ENCODE measurements at places on chromosomes 2 and 18.

DNA sequence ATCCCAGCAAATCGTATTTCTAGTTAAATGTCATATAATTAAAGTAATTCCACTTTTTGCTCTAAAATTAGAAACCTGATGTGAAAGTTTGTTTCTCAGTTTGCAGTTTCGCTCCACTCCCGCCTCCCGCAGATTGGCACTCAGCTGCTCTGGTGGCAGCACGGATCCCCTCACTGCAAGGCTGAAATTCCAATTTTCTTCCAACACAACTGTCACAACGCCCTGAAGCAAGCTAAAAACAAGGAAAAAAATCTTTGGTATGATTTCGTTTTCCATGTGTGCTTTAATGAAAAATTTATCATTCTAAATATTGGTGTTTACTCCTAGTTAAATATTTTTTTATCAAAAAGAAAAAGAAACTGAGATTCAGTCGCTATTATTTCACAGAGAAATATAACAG, 38.5 kb downstream of the FTCDNL1 start:
- DNase-seq: no peak

GRCh38 chr2:234395891-234396420, 100.9 kb downstream of the ARL4C start:
- no peak for DNase-seq

DNA sequence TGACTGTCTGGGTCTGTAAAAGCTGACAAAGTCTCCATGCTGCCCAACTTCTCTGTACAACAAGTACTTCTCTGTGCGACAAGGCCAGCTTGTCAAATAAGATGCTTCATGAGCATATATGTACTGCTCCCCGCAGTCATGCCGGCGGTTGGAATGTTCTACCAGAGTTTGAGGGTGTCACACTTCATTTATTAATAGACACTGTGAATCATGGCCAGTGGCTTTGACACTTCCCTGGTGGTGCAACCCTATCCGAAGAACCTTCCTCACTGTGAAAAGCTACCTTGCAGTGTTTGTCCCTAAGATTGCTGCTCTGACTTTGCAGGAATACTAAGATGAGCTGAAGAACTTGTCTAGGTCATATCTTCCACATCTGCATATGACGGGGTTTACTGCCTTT, 120.9 kb upstream of the NRP2 start:
- no peak for DNase-seq

GRCh38 chr2:218879776-218880101, 913 bp upstream of the WNT10A start:
- no peak for DNase-seq

DNA sequence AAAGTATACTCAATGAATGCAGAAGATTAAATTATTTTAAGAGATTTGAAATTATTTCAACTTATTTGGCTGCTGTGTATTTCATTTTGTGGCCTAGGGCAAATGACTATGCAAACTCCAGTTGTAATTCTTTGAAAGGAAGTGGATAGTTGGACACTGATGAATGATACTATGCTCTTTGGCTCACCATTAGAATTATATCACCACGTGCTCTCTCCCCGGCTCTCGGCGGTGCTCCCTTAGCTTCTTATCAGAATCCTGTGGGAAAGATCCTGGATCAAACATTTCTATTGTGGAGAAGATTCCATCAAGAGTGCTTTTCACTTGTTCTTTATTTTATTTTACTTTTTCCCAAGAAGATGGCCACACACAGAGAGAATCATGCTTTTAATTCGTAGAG, 55.2 kb downstream of the ADCYAP1 start:
- DNase-seq: no peak

DNA sequence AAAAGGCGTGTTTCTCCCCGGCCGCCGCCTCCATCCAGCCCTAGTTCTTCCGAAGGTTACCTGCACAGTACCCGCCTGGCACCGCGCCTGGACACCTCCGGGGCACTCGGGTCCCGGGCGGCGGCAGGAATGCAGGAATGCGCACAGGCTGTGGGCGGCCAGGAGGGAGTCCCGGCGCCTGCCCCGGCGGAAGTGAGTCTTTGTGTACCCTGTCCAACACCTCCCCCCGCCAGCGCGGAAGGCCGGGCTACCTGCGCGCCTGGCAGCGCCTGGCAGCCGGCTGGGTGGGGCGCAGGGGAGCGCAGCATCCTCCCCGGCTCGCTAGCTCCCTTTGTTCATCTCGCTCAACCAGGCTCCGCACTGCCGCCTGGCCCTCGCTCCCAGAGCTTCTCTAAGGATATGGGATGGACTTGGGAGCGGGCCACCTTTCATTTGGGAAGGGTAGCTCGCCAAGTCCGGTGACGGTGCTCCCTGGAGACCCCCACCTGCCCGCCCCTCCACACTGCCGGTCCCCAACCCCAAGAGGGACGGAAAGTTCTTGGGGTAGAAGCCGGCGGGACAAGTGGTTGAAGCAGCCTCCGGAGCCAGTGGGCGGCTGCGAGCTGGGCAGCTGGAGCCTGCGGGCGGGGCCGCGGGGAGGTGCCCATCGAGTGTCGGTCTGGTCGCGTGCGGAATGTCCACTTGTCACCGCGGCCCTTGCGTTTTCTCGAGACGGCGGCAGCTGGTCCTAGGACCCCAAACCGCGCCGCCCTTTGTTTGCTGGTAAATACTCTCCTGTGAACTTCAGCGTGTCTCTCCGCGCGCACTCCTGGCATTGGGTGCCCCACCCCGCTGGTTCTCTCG, 1.2 kb upstream of the ST6GAL2 start:
- no peak for DNase-seq

- DNase-seq: no peak
These were observed 25.5 kb upstream of the ONECUT2 start for GRCh38 chr18:57409650-57410049.

GRCh38 chr2:198297350-198297749, 493.0 kb downstream of the PLCL1 start:
- no peak for DNase-seq

DNA sequence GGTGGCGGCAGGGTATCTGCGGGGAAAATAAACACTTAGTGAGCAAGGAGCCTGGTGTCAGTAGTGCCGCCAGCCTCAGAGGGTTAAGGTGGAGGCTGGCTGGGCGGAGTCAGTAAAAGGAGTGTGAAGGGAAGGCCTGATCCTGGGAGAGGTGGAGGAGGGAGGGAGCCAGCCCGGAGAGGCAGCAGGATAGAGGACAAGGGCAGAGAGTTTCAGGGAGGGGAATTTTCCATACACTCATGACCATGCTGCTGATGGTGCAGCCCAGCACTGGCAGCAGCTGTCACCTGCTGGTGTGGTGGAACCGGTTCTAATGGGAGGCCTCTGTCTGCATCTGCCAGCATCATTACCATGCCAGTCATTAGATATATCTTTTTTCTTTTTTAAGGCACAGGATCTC, 2.0 kb upstream of the TEX44 start:
- DNase-seq: no peak

DNA sequence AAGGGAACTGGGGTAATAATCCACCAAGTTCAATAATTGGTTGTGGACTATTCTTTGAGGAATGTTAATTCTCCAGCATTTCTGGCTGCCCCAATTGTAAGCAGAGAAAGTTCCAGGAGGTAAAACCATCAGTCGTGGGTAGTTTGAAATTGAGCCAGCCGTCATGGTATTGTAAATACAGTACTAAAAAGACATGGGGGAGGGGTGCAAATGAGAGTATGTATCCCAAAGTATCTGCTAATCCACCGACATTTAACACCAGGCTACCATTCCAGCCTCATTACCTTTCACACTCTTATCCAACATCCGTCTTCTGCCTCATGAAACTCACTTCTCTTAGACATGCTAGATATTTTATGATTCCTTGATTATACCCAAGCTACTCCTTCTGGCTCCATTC, 507.9 kb downstream of the ERBB4 start:
- DNase-seq: no peak

- no peak for DNase-seq
These were observed at the start of gene CSRNP3 for GRCh38 chr2:165469417-165469816. TSS of gene CSRNP3 (plus strand) at chr2:165469698. CDS start at chr2:165595066, 125,368 bp downstream.

GRCh38 chr2:15747603-15748471, 156.2 kb downstream of the DDX1 start:
- DNase-seq: no peak

DNA sequence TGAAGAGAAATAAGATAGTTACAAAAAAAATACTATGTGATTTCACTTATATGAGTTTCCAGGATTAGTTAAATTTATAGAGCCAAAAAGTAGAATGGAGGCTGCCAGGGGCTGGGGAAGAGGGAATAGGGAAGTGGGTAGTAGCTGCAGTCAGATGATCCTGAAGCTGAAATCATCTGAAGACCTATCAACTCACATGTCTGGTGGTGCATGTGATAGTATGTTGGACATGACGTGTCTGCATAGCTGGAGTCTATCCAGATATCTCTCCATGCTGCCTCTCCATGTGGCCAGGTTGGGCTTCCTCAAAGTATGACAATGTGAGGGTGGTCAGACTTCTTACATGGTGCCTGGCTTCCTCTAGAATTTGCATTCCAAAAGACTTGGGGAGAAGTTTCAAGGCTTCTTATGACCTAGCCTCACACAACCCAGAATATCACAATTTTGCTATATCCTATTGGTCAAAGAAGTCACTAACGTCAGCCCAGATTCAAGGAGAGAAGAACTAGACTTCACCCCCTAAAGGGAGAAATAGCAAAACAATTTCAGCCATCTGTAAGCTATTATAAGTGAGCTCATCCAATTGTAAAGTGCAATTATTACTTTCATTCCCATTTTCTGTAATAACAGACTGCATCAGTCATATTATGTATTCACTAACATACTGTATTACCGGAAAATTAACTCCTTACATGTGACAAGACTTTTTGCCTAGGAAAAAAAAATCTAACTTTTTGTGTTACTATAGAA, 14.0 kb upstream of the ZNF396 start:
- no peak for DNase-seq

DNA sequence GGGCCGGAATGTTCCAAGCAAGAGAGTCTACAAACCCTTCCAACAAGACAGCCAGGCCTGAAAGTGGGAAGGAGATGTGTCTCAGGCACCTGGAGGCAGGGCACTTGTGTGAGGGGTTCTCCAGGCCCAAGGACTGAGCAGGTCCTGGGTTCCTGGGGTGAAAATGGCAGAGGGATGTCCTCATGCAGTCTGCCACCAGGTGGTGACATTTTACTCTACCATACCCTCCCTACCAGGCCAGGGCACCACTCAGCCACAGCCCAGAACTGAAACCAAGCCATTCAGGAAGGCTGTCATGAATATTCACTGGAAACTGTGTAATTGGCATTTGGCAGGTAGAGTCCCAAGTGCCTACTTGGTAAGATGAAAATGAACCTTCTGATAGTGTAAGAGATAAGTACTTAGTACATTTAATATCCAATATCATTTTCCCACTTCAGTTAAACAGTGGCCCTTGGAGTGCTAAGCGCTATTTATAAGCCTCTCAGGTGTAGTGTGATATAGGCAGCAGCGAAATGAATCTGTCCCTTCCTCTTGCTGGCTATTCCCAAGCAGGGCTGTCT, 185.1 kb downstream of the MYO5B start:
- peak; percentile 35 for DNase-seq

GRCh38 chr2:241659150-241659739, 21.8 kb downstream of the ATG4B start:
- peak; percentile 50 for DNase-seq

DNA sequence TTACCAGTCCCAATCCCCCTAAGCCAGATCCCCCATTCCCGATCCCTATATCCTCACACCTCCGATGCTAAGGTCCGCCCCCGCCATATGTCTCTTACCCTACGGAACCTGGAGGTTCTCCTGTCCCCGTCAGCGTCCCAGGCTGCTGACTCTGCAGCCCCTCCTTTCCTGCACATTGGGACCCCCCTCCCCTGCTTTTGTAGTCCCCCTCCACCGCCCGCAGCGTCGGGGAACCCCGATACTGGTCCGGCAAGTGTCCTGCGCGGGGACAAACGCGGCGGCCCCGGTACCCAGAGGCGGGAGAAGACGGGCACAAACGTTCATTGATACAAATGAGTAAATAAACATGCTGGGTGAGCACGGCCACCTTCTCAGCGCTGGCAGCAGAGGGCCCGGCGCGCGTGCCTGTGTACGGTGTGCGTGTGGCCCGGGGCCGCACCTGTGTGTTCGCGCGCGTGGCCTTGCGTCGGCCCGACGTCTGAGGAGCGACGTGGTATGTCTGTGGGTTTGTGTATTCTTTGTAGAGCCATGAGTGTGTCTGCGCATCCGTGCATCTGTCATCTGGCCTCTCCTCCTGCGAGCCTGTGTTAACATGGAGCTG, 2.0 kb upstream of the CYP26B1 start:
- DNase-seq: peak; percentile 21

- no peak for DNase-seq
These were observed 50.8 kb upstream of the UGP2 start for GRCh38 chr2:63790906-63791305.

DNA sequence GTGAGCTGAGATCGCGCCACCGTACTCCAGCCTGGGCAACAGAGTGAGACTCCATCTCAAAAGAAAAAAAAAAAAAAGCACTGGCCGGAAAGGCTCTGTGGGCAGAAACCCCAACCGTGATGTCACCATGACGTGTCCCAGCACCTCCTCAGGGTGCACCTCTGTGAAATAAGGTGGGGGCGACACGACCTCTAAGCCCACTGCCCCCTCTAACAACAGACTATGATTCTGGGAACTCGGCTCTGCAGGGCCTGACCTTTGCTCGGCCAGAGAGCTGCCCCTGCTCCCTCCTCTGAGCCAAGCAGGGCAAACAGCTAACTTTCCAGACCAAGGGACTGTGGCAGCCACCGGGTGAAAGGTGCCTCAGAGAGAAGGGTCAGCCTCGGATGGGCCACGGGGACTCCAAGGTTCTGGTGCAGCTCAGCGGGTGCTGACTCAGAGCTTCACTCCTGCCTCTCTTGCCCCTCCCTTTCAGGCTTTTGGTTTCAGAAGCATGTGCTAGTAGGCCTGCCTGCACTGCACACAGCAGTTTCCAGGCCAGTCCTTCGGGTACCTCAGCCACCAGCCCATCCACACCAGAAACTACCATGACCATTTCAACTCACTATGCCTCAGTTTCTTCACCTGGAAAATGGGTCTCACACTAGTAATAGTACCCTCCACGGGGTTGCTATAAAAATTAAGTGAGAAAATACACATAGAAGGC, 8.0 kb downstream of the TMBIM1 start:
- peak; percentile 69 for DNase-seq

- no peak for DNase-seq
These were observed 31.9 kb downstream of the ADI1 start for GRCh38 chr2:3487432-3487831.

DNA sequence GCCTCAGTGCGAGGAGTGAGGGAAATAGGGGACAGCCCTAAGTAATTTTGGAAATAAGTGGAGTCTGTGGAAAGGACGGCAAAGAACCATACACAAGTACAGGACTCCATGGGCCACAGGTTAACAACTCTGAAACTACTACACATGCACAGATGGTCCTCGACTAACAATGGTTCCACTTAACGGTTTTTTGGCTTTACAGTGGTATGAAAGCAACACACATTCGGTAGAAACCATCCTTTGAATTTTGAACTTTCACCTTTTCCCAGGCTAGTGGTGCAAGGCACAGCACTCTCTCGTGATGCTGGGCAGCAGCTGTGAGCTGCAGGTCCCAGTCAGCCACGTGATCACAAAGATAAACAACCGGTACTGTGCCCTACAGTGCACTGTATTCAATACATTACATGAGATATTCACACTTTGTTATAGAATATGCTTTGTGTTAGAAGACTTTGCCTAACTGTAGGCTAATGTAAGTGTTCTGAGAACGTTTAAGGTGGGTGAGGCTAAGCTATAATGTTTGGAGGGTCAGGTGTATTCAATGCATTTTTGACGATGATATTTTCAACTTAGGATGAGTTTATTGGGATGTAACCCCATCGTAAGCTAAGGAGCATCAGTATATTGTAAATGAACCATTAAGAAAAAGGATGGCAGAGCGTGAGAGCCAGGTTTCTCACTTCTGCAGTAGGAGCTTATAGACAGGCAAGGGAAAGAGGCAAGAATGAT, 44.6 kb downstream of the TBC1D8 start:
- DNase-seq: no peak

All from activated CD4-positive, alpha-beta T cell treated with anti-CD3 and anti-CD28 coated beads, Interleukin-2, amount 50 U/mL, for 48 hours (primary cell).